ENCODE measurements at places on chromosomes 2 and 18.

- no peak for DNase-seq
These were observed 40.9 kb downstream of the CLASP1 start for GRCh38 chr2:121608367-121608766.

DNA sequence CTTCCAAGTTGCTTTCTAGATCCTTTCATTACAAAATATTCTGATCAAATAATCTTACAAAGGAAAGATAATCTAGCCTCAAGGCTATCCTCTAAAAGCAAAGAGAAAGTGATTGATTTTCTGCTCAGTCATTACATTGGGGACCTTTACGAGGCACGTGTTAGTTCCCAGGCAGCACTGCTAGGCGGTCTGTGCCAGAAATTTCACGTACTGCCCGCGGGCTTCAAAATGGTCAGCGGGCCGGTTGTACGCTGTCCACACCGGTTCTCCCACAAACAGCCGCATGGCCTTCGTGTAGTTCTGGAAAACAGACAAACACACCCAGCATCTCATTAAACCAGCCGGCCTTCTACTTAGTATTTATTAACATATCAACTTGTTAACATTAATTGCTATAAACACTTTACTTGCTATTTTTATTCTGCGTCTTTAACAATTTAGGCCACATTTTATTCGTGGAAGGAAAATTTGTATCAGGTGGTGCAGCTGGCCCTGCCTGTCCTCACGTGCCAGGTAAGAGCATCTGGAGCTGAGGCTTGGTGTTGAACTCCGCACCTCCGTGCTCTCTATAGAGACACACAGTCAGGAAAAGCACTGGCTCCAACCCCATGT, 20.4 kb downstream of the ADI1 start:
- DNase-seq: no peak

DNA sequence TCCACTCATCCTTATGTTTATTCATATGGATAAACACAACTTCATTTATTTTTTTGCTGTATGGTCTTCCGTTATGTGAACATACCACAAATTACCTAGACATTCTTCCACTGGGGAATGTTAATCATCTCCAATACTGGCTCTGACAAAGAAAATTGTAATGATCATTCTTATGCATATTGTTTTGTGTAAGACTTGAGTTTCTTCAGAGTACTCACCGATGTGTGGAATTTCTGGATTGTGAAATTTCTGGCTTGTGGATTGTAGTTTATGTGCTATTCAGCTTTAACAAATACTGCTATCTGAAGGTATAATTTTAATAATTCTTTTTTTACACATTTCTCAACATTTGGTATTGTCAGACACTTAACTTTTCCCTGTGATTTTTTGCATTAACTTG, 212.2 kb upstream of the THUMPD2 start:
- no peak for DNase-seq

- no peak for DNase-seq
These were observed 83.3 kb upstream of the EPB41L5 start for GRCh38 chr2:119929537-119929936.

DNA sequence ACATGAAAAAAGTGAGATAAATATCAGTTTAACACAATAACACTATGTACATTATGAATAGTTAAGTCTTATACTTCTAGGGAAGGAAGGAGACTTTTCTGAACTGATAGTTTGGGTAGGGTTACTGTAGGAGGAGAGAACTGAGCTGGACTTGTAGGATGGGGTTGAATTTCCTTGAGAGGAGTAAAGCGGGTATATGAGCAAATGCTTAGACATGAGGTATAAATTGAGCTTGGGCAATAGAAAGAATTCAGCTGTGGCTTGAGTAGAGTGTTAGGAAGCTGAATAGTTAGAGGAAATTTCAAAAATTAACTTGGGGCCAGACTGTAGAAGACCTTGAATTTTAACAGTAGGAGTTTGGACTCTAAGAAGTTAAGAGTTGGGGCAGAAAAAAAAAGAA, 45.1 kb downstream of the LCLAT1 start:
- DNase-seq: no peak
